Activated naive CD8-positive, alpha-beta T cell treated with anti-CD3 and anti-CD28 coated beads for 36 hours (primary cell): ENCODE measurements at places on chromosomes 12 and 14.

DNA sequence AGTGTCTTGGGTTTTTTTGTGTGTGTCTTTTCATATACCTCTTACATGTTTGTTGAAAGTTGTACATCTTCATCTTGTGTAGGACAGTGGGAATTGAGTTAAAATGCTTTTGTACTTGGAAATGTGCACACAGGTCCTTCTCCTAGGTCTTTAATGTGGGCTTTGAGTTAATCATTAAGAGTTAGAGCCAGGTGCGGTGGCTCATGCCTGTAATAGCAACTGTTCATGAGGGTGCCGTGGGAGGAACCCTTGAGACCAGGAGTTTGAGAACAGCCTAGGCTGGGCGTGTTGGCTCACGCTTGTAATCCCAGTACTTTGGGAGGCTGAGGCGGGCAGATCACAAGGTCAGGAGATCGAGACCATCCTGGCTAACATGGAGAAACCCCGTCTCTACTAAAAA lies 13.9 kb downstream of the CLECL1 start:
- H3K4me3 ChIP-seq, result no peak overlapping the region
- peaks cover 32% of the 10 kb centered on the region for H3K4me1 ChIP-seq
- H3K36me3 ChIP-seq, result peaks cover 3% of the 10 kb centered on the region
- H3K27ac ChIP-seq, result no peak overlapping the region
- DNase-seq, result no peak

GRCh38 chr12:124165695-124166094 lies 129.2 kb upstream of the RFLNA start:
- no peaks in the 10 kb centered on the region for H3K4me1 ChIP-seq
- H3K27me3 ChIP-seq, result no peaks in the 10 kb centered on the region
- no peak overlapping the region for H3K4me3 ChIP-seq
- no peaks in the 10 kb centered on the region for H3K36me3 ChIP-seq

GRCh38 chr12:100017056-100017455 lies 32.3 kb upstream of the ANKS1B start:
- no peak overlapping the region for H3K4me3 ChIP-seq
- H3K27ac ChIP-seq, result no peak overlapping the region
- H3K4me1 ChIP-seq, result no peaks in the 10 kb centered on the region
- peaks cover 17% of the 10 kb centered on the region for H3K36me3 ChIP-seq
- no peaks in the 10 kb centered on the region for H3K27me3 ChIP-seq

DNA sequence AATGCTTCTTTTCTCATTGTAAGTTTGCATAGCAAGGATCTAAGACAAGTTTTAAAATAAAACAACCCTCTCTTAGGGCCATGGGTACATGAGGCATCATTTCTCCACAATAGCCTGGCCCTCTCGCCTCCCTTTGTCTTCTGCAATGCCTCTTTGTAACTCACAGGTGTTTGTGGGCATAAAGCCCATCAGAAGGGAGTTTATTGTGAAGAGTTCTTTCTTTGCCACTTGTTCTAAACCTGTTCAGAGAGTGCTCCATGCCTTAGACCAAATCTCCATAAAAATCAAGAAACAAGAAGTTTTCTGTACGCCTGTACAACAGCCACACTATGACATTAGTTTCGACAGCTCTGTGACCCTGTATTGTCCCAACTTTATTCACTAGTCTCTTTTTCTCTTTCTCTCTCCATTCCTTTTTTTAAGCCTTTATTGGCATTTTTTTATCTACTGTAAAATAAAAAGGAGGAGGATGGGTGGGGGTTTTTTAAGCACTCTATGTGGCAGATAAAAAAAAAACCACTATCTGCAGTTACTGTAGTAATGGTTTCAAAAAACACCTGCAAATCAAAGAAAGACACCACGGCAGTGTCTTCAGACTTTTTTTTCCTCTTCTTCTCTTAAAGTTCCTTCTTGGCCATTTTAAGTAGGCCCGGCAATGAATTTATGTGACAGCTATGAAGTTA lies 1.6 kb downstream of the C12orf42 start:
- H3K27ac ChIP-seq, result no peak overlapping the region
- no peak for DNase-seq
- peak overlapping the region; percentile 75 for H3K4me3 ChIP-seq
- peaks cover 42% of the 10 kb centered on the region for H3K27me3 ChIP-seq

GRCh38 chr12:2751230-2751629 lies 43.5 kb upstream of the FKBP4 start:
- H3K36me3 ChIP-seq, result no peaks in the 10 kb centered on the region
- H3K4me3 ChIP-seq, result no peak overlapping the region
- H3K27ac ChIP-seq, result no peak overlapping the region
- H3K4me1 ChIP-seq, result no peaks in the 10 kb centered on the region

DNA sequence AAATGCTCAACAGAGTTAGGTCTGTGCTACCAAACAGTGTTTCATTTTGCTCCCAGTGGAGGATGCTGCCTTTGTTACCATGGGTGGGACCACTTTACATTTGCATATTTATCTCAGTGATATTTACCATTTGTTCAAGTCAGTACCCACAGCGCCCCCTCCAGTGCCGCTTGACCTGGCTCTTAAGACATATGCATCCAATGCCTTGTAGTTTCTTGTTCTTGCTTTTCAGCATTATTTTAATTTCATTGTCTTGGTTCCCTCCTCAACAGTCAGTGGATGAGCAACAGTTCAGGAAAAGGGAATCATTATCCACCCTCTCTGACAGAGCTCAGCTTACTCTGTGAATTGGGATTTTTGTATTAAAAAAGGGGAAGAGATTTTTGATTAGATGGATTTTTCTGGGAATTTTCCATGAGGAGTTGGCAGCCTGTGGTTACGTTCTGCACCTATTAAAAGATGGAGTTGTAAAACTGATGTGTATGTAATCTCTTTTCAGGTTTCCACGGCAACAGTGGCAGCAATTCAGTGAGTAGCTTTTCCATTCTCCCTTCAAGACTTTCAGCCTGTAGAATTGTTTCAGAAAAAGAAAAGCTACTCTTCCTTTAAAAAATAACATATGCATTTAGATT lies 240.5 kb upstream of the DAAM1 start:
- H3K4me3 ChIP-seq, result no peak overlapping the region
- H3K4me1 ChIP-seq, result no peaks in the 10 kb centered on the region
- H3K27me3 ChIP-seq, result peaks cover 13% of the 10 kb centered on the region
- DNase-seq, result no peak
- H3K27ac ChIP-seq, result no peak overlapping the region

DNA sequence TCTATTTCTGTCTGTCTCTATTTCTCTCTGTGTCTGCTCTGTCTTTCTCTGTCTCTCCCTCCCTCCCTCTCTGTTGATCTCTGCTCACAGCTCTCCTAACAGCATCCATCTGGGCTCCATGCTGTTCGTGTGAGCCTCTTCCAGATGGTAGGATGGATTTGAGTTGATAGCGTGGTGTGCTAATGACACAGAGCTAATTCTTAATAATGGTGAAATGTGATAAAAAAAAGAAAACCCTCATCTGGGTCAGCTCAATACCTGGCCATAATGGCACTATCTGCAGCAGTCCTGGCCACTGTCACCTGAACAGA lies 96.4 kb downstream of the AACS start:
- H3K27ac ChIP-seq, result no peak overlapping the region
- no peaks in the 10 kb centered on the region for H3K4me1 ChIP-seq
- no peaks in the 10 kb centered on the region for H3K36me3 ChIP-seq
- no peak for DNase-seq

- no peak overlapping the region for H3K4me3 ChIP-seq
- no peaks in the 10 kb centered on the region for H3K4me1 ChIP-seq
- no peak for DNase-seq
- H3K36me3 ChIP-seq, result no peaks in the 10 kb centered on the region
- no peaks in the 10 kb centered on the region for H3K27me3 ChIP-seq
Measured at GRCh38 chr12:100862676-100863075, 68.1 kb downstream of the ANO4 start.

- no peaks in the 10 kb centered on the region for H3K27me3 ChIP-seq
- H3K4me1 ChIP-seq, result peaks cover 23% of the 10 kb centered on the region
- H3K27ac ChIP-seq, result no peak overlapping the region
- H3K36me3 ChIP-seq, result peaks cover 16% of the 10 kb centered on the region
- peak overlapping the region; percentile 45 for H3K4me3 ChIP-seq
- no peak for DNase-seq
Measured at GRCh38 chr12:121467638-121468498, 68.0 kb downstream of the RNF34 start.

GRCh38 chr14:90627478-90627877 lies 188.8 kb downstream of the TTC7B start:
- no peaks in the 10 kb centered on the region for H3K36me3 ChIP-seq
- no peak for DNase-seq
- no peak overlapping the region for H3K4me3 ChIP-seq
- no peaks in the 10 kb centered on the region for H3K27me3 ChIP-seq
- H3K4me1 ChIP-seq, result peaks cover 3% of the 10 kb centered on the region

GRCh38 chr12:111597831-111598636 lies 1.1 kb downstream of the ATXN2 start:
- peak overlapping the region; percentile 83 for H3K27ac ChIP-seq
- H3K36me3 ChIP-seq, result peaks cover 2% of the 10 kb centered on the region
- no peaks in the 10 kb centered on the region for H3K27me3 ChIP-seq
- peaks cover 26% of the 10 kb centered on the region for H3K4me1 ChIP-seq

DNA sequence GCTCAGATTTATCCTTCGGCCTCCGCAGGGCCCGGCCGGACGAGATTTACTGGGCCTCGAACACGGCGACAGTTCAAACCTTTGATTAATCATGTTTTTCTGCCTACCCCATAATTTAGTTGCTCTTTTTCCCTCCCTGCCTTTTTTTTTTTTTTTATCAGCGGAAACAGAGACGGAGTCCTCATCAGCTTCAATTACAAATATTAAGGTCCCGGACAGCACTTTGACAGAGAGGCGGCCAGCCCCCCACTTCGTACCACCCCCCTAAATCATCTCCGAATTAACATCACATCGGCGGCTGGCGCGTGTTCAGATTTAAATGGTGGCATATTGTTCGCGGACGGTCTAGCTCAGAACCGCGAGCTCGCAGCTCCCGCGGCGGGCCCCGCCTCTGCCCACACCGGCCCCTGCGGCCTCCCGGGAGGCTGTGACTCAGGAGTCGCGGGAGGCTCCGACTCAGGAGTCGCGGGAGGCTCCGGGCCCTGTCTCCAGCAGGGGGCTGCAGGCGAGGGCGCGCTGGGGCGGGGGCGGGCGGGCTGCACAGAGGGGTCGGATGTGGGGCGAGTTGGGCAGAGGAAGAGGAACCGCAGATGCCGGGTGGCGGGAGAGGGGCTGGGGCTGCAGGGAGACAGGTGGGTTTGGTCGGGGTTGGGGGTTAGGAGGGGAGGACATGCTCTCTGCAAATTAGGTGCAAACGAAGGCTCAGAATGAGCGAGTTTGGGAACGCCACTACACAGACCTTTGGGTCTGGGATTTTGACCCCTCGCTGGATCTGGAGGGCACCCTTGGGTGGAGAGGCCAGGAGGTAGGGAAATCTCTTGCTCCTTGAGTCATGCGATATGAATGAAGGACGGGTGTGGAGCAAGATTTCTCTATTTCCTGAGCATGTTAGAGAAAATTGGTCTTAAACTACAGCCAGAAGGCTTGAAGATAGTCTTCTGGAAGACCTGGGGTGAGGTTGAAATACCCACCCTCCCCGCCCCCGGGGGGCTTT lies 19.6 kb upstream of the ATP5MC2 start:
- peak overlapping the region; percentile 68 for H3K4me3 ChIP-seq
- peak; percentile 67 for DNase-seq
- H3K36me3 ChIP-seq, result no peaks in the 10 kb centered on the region
- no peak overlapping the region for H3K27ac ChIP-seq
- peaks cover 26% of the 10 kb centered on the region for H3K4me1 ChIP-seq

DNA sequence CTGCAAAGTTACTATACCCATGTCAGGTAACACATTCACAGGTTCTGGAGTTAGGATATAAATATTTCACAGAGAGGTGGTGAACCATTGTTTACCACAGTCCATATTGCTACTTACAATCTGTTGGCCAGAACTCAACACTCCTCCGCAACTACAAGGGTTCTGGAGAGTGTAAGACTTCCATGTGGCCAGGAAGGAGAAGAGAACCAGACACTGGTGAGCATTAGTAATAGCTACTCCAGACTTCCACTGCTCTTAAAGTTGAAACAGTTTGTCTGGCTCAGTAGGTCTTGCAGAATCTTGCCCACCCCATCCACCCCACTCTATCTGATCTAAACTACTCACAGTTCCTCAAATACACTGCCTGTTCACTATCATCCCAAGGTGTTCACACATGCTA lies 369.6 kb downstream of the DUSP6 start:
- no peaks in the 10 kb centered on the region for H3K36me3 ChIP-seq
- no peaks in the 10 kb centered on the region for H3K4me1 ChIP-seq
- H3K4me3 ChIP-seq, result no peak overlapping the region
- H3K27me3 ChIP-seq, result peaks cover 23% of the 10 kb centered on the region
- DNase-seq, result no peak
